ENCODE measurements at places on chromosomes 3 and 15.

- no peak for DNase-seq
These were observed 241.6 kb upstream of the COL8A1 start for GRCh38 chr3:99396651-99397275.

- no peak for DNase-seq
These were observed 603.2 kb upstream of the KCNMB2 start for GRCh38 chr3:177932750-177933660.

- no peak for DNase-seq
These were observed 21.7 kb downstream of the XYLB start for GRCh38 chr3:38368238-38368637.

DNA sequence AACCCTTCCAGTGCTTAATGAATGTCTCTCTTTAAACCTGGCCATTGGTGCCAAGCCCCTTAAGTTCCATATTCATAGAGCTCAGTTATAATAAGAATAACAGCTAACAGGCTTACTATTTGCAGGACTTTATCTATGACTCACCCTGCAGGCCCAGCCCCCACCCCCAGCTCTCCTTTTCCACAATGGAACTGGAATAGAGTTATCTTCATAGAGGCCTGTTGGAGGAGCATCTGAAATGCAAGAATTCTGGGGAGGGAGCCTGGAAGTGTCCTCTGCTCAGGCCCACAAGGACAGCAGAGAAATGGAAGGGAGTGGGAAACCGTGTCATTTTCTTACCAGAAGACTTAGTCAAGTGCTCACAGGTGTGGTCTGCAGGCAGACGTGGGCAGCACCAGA, 52.8 kb downstream of the SEMA5B start:
- DNase-seq, result no peak

GRCh38 chr3:152466784-152467183, 198.1 kb downstream of the MBNL1 start:
- DNase-seq, result no peak

DNA sequence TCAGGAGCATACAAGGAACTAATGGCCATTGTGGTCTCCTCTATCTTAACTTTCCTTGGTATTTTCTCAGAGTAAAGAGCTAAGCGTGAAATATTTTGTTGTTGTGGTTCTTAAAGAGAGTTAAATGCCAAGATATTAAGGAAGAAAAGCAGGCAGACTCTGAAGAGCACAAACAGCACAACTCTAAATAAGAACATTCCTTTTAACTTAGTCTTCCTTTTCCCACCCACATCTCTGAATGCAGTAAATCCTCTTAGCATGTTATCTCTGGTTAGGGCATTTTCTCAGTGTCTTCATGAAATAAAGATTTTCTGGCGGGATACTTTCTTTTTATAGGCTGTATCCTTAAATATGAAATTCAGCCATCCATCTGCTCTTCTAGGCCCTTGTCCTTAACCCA, 1.5 kb downstream of the GPR87 start:
- no peak for DNase-seq

DNA sequence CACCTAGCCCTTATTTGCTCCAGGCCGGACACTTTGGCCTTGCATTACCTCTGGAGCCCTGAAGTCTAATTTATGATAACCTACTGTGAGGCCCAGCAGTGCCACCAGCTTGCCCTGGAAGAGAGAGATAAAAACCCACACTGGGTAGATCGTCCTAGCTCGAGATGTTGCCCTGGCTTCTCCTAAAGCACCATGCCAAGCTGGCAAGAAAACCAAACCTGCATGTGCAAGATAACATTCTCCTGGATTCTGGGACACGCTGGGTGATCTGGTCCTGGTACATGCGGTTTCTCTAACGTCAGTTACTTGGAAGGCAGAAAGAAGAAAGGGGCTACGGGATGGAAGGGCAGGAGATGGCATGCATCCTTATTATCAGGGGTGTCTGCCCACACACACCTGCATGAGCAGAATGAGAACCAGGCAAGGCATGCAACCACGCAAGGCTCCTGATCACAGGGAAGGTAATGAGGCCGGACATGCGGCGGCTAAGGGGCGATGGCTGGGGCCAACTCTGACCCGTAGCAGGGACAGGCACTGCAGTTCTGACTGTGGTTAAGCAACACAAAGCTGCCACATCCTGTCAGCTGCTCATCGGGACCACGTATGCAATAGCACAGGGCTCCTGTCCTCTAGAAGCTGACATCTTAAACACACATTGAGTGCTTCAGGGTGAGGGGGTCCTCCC, 73.0 kb downstream of the OXNAD1 start:
- peak; percentile 17 for DNase-seq

- DNase-seq, result no peak
These were observed 326.6 kb downstream of the ARPP21 start for GRCh38 chr3:35965908-35966307.

- no peak for DNase-seq
These were observed 3.7 kb upstream of the ANKDD1A start for GRCh38 chr15:64907991-64908390.

GRCh38 chr15:44311136-44311535, 22.6 kb downstream of the GOLM2 start:
- DNase-seq, result no peak

GRCh38 chr15:63539521-63539920, 35.1 kb downstream of the USP3 start:
- DNase-seq, result no peak

- no peak for DNase-seq
These were observed 77.5 kb upstream of the FBN1 start for GRCh38 chr15:48722764-48723661.

GRCh38 chr15:93105485-93105884, 16.5 kb upstream of the RGMA start:
- no peak for DNase-seq

- DNase-seq, result no peak
These were observed 173.6 kb upstream of the LRRFIP2 start for GRCh38 chr3:37347941-37348340.

- DNase-seq, result no peak
These were observed 9.1 kb downstream of the AMOTL2 start for GRCh38 chr3:134364936-134365765.

DNA sequence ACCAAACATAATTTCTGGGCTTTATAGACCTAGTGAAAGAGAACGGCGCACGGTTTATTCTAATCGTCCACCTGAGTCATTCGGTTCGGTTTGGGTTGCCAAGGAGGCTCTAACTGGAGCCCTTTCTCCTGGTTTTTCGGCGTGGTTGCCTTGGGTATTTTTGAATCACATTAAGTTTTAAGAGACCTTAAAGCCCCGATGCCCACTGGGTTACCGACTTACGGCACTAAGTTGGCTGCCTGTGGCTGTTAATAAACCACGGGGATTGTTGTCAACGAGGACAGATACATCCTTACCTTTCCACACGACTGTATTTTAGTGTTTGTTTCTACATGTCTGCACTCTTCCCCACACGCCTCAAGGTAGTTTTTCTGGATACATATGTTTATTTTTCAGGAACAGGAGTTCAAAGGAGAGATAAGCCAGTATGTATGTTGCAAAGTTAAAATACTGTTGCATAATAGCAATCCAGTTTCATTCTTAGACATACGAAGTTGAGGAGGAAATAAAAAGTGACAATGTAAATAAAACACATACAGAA, 1.2 kb upstream of the ANP32A start:
- no peak for DNase-seq

GRCh38 chr3:12194669-12195161, 36.0 kb upstream of the TIMP4 start:
- DNase-seq, result no peak

DNA sequence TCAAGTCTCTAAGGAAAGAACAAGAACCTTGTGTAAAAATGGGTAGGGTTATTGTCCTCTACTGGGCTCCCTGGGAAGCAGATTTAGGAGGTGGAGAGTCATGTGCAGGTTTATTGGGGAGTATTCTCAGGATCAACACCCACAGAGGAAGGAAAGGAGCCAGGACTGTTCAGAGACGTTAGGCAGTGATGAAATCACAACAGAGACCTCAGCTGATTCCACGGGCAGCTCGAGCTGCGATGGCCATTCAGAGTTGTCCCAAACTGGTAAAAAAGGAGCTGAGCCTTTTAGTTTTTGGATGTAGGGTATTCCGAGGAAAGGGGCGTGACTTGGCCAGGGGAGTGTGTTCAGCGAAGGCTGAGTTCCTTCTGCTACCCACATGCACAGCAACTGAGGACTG, 85.0 kb downstream of the RORA start:
- DNase-seq, result no peak

DNA sequence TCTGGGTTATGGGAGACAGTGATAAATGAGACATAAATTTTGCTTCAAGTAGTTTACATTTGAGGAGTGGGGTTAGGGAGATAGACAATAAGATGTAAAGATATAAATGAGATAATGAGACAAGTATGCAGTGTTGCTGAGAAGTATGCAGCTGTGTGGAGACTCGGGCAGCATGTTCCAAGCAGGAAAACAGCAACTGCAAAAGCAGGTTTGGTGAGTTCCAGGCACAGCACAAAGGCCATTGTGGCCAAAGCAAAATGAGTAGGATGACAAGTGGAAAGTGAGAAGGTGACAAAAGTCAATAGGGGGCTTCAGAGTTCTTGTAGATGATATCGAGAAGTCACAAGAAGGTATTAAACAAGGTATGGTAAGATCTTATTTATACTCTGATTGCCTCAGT, 259.1 kb upstream of the PEX5L start:
- DNase-seq, result no peak

DNA sequence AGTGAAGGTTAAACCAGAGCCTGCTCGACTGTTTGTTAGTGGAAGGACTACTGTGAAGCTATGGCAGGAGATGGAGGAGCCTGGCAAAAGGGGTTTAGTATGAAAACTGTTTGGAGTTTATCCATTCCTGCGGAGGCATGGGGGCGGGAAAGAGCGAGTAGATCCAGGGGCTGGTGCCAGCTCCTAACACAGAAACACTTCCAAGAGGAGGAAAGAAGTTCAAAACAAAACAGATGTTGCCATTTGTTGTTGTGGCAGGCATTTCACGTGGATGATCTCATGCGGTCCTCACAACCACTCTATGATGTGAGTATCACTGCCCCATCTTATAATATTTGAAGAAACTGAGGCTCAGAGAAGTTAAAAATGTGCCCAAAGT, 30.7 kb upstream of the KY start:
- DNase-seq, result no peak

DNA sequence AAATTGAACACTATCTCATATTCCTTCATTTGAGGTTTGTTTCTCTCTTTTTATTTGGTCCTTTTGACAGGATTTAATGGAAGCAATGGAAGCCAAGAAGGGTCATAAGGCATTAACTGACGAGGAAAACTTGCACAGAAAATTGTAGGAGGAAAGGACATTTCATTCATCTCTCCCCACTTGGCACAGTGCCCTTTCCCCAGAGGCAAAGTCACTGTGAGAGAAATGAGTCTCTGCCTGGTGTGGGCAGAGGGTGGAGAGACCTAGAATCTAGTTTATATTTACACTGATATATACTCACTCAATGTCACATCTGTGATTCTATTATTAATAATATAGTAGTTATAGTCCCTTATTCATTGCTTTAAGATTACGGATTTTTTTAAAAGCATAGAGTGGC, 324.6 kb upstream of the IL12A start:
- no peak for DNase-seq

GRCh38 chr15:43246261-43246774, 20.4 kb downstream of the TGM5 start:
- DNase-seq, result no peak

- DNase-seq, result no peak
These were observed 53.2 kb downstream of the CCDC54 start for GRCh38 chr3:107430214-107430995.

DNA sequence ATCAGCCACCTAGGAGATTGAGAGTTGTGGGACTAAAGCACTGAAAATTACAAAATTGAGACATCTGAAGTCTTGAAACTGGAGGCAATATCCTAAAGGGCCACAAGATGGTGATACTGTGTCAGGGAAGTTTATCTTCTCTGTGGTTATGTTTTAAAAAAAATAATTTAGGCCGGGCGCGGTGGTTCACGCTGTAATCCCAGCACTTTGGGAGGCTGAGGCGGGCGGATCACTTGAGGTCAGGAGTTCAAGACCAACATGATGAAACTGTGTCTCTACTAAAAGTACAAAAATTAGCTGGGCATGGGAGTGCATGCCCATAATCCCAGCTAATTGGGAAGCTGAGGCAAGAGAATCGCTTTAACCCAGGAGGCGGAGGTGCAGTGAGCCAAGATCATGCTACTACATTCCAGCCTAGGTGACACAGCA, 17.9 kb upstream of the NIT2 start:
- DNase-seq, result peak; percentile 30
